Daoy (cell line): ENCODE measurements at places on chromosomes 3 and 15. TPM values are rescaled to one million over a fixed set of nuclear protein-coding genes. Genes with fewer than 3 reads are reported as not detected.
A peak's percentile ranks its signal among the peaks of the same experiment; 100 is the strongest.

SLC6A1 gene
- total RNA-seq, result 0.11 TPM in 1 of 2 replicates, not detected in the other

GRCh38 chr3:156742401-156742800 lies 68.0 kb downstream of the TIPARP start:
- DNase-seq, result no peak

DNA sequence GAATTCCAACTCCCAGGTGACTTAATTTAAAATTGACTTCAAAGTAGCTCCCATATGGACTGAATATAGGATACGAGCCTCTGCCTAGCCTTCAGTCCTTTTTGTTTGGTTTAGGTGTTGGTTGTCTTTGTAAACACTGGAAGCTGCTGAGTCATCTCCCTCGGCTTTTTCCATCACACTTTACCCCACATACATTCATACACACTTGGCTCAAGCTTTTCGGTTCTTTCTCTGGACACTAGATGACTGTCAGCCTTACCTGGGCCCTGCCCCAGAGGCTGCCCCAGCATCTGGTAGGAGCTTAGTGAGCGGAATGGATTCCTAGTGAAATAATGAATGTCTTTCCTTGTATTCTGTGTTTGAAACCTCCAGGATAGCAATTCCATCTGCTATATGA lies 201.5 kb upstream of the IL12A start:
- peak; percentile 87 for DNase-seq

DNA sequence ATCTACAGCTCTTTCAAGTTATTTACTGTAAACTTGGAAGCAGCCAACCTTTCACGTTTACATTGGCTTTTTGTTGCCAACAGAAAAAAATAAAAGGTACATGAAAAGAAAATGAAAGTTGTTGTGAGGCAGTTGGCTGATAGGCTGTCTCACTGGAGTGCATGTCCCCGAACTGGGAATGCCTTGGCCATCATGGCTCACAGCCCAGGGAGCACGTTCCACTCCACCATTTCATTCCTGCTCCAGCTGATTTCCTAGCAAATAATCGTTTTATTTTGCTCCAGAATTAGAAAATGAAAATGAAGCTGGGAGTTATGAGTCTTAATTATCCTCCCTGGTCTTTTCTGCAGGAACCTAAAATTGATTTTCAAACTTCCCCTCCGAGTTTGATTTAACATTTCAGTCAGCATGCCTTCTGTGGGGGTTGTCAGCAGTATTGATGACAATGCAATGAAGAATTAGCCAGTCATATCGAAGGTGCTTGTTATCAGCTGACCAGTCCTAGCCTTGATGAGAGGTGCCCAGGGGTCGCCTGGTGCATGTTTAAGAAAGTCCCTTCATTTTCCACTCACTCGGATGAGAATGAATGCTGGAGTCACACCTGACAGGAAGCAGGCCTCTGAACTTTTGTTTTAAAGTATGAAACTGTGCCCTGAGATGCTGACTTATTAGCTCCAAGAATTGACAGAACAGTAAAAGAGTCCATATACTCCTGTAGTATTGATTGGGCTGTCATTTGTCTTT lies 293.7 kb upstream of the TRIM42 start:
- no peak for DNase-seq

DNA sequence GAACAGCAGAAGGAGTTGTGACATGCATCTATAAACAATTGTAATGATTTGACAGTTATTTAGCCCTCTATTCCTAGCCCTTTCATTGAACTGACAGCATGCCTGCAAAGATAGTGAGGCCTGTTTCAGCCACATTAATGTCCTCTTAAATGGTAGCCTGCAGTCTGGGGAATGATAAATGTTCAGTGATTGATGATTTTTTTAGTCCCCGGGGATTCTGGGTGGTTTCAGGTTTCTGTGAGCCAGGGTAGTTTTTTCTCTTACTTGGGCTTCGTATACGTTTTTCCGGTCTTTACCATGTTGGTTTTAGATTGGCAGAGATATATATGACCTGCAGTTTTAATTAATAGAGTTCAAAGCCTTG lies 172.0 kb downstream of the TCF12 start:
- DNase-seq, result no peak

GRCh38 chr3:132164469-132165092 lies 129.8 kb upstream of the CPNE4 start:
- DNase-seq, result no peak
